ENCODE measurements at places on chromosomes 3 and 15.

GRCh38 chr3:57048052-57048671, 12.3 kb upstream of the SPATA12 start:
- DNase-seq = no peak

DNA sequence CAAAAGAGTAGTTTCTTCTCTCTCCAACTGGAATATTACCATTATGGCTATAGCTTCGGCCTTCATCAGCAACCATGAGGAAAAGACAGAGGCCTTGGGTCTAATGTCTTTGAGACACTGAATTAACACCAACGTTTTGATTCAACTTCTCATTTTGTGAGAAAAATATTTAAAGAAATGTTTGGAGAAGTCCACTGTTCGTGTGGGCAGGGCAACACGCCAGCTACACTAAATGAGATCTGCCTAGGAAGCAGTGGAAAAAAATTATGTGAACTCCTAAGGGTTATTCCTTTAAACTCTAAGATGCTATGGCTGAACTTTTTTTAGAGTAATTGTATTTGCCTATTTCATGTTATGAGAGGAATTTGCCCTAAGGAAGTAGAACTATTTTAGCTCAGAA, 41.8 kb downstream of the NCEH1 start:
- no peak for DNase-seq

GRCh38 chr15:69997161-69997485, 100.6 kb downstream of the TLE3 start:
- DNase-seq = no peak

DNA sequence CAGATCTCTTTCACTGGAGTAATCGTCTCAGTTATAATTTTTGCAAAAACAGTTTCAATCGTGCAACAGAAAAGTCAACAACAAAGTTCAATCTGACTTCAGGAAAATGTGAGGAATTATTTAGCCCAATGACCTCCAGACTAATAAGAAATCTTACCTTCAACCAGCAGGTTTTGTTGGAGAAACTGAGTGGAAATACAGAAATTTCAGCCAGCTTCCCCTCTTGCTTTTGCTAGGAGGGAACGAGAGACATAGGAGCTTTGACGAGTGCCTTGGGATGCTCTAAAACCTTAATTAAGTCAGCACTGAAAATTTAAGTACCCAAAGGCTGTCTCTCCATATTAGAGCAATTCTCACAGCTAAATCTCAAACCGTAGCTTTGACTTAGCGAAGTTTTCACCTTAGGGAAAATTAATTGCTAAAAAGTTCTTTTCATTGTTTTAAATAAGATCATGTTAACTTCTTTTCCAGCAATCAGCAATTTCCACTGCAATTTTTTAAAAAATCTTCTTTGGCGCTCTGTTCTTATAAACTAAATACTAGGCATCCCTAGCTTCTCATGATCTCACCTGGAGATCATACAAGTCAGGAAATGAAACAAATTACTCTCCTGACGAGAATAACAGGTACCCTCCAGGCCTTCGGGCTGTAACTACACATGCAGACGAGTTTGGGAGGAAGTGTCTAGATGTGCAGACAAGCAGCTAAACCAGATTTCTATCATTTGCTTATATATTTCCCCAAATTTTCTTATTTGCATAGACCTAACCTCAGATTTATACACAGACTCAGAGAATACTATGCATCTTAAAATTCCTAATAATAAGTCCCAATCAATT, 250.2 kb downstream of the FAM43A start:
- no peak for DNase-seq

- no peak for DNase-seq
These were observed 5.4 kb downstream of the CLN6 start for GRCh38 chr15:68224108-68224507.

Measured in H54 (cell line).